ENCODE measurements at places on chromosomes 5 and 9. TPM values are rescaled to one million over a fixed set of nuclear protein-coding genes. Genes with fewer than 3 reads are reported as not detected.

DNA sequence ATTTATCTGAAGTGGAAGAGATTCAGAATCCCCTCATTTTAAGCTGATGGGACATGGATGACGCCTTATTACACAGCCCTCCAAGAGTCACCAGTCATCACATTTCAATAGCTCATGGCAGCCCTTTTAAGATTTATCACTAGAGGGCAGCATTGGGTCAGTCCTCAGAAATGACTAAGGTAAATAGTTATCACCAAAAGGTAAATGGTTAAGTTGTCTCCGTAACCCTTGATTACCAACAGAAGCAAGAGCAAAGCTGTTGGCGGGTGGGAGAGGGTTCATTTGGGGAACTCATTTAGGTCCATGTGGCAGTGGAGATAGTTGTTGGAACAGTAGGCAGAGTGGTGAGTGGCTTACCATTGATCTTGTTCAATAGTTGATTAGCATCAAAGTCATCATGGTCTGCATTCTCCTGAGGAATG is 12.0 kb upstream of the C9 start:
- no peak for DNase-seq

GRCh38 chr5:96329886-96330529 is 103.0 kb downstream of the PCSK1 start:
- DNase-seq, result no peak

DNA sequence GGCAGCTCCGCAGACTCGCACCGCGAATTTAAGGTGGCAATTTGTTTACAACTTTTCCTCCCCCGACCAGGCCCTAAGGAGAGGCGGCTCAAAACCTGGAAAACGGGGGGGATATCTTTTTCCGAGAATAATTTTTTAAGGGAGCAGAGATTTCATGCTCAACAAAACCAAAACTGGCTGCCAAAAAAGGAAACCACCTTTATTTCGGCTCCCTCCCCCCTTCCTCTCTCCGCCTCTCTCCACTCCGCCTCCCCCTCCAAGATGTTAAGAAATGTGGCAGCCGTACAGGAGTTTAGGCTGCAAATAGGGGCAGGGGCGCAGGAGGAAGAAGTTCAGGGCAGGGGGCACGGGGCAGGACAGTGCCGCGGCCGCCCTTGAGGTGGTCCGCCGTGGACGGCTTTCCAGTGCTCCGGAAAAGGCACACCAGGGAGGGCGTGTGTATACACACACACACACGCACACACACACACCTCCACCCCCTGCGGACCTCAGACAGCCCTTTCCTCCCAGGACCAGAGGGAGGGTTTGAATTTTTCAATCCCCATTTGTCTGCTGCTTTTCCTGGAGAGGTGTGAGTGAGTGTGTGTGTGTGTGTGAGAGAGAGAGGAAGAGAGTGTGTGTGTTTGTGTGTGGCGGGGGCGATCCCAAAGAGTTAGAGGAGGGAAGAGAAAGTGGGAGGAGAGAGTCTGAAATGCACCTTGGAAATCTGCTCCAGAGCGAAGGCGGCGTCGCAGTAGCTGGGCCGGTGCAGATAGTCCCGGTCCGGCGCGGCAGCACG is 9.1 kb downstream of the PTCH1 start:
- no peak for DNase-seq

GRCh38 chr9:37953775-37954437 is 50.0 kb upstream of the SLC25A51 start:
- peak; percentile 63 for DNase-seq

DNA sequence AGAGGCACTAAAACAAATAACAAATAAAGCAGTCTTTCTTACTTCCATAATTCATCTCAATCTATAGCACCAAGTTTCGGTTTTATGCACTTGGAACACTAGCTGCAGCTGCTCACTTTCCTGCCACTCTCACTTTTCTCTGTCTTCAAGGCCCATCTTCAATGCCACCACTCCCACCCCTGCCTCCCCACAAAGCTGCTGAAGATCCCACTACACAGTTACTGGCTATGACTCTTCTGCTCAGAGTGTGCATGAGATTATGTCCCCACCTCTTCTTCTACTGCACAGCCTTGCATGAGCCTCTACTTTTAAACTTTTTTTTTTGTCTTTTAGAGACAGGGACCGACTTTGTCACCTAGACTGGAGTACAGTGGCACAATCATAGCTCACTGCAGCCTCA is 77.4 kb downstream of the SAXO1 start:
- DNase-seq, result no peak

DNA sequence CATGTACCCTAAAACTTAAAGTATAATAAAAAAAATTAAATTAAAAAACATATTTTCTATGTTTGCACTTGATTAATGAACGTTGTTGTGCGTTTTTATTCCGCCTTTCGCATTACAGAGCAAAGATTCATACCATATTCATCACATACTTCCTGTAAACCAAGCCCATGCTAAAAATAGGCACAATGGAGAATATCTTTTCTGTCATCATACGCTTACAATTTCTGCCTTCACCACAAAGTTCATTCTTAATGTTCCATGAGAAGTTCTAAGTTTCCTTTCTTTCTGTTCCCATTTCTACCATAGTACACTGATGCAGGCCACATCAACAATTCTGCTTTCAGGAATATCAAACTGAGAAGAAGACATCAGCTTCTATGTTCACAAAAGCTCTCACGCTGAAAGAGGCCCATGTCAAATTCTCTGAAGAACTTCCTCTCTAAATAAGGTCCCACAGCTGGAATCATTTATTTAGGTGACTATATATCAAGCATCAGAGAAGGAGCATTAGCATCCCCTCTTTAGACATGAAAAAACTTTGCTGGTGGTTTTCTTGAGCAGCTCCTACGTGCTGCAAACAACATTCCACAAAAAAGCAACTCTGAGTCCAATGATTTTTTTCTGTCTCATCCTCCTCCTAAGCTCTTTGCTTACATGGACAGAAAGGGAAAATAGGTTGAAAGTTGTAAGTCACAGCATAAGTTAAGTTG is 456.4 kb downstream of the CDH10 start:
- DNase-seq, result no peak

DNA sequence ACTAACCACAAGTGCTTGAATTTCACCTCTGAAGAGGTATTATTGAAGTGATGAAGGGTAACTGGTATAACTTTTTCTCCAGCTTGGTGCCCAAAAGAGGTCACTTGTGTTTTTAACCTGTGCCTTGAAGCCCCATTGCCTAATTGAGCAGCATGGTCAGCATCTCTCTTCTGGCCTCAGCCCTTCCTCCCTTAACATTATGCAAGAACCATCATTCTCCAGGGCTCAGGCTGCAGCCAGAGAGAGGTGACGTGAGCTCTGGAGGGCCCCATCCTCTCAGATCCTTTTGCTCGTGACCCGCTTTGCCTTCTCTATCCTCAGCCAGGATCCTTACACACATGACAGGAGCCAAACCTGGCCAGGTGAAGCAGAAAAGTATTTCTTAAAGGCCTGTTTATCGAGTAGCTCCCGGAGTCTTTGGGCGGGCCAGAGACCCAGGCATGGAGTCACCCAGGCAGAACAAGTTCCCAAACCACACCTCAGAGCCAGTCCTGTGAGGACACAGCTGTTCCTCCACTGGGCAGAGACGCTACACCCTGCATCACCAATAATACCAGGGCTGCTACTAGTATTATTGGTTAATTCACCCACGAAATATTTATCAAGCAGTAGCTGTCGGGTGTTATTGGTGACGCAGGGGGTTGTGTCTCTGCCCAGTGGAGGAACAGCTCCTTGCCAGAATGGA is 29.6 kb upstream of the BOD1 start:
- DNase-seq, result no peak

DNA sequence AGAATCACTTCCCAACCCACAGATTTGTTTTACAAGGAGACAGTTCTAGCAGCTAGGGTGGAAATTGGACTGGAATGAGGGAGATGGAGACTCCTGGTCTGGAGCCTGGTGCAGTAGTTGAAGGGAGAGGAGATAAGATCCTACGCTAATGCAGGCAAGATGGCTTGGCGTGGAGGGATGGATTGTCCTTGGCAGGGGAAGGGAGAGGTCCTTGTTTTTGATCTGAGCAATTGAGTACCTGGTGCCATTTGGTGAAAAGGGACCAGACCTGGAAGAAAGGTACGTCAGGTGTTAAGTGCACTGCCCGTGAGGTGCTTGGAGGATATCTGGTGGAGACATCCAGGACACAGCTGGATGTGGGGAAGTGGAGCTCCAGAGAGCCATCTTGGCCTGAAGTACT is 35.7 kb downstream of the ANGPTL2 start:
- no peak for DNase-seq

DNA sequence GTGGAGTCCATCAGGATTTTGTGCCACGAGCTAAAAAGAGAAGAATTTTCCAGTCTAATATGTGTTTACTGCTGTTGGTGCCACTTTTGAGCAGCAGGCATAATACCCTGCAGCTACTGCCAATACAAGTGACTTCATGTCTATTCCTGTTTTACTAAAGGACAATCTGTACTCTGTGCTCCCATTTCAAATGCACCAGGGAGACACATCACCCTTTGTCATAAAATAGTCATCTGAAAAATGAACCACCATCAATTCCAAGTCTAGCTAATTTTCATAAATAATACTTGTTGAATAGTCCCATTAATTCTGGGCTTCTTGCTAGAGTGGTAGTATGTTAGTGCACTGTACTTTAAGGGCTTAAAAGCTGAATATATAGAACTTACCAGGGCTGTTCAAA is 8.9 kb upstream of the PKD2L2 start:
- DNase-seq, result no peak

DNA sequence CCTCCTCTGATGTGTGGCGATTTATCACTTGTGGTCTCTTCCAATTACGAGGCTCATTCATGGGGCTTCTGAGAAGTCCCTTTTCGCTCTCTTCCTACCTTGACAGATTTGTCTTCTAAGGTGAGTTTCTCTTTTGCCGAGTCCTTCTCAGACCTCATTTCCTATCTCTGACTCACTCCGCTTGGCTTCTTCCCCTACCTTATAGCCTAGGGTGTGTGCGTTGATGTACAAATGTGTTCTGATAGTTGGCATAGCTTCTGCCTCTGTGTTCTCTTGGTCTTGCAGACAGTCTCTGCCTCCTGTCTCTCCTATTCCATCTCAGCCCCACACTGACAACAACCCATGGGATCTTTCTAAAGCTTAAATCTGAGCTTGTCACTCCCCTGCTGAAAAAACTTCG is 56.9 kb upstream of the SHB start:
- no peak for DNase-seq

- no peak for DNase-seq
Measured at GRCh38 chr9:69379270-69379982, 54.4 kb downstream of the ENTREP1 start.

DNA sequence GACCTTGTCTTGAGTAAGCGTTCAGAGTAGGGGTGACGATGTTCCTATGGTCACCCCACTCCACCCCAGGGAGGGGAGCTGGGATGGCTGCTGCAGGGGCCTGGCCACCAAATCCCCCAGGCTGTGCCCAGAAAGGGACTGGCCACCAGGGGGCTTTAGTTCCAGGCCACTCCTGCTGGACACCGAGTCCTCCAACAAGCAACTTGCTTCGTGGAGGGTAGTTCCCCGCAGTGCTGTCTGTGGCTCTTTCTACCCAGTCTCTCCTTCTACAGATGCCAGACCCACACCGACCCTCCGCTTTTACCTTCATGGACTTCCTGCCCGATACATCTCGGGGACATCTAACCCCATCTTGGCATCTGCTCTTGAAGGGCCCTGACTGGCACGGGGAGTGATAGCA is 35.7 kb upstream of the GABRP start:
- no peak for DNase-seq

DNA sequence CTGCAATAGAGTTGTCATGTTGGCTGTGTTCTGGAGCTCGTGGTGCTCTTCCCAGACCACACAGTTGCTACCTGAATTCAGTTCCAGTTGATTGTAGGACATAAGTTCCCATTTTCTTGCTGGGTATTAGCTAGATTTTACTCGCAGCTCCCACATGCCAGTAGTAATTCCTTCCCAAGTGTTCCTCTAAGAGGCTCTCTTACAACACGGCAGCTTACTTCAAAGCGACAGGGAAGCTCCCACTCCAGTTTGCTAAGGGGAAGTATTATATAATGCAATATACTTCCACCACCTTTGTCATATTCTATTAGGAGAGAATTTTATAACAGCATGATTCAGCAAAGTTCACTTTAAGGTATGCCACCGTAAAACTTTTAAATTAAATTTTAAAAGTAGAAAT is 623.0 kb downstream of the SLCO4C1 start:
- no peak for DNase-seq

DNA sequence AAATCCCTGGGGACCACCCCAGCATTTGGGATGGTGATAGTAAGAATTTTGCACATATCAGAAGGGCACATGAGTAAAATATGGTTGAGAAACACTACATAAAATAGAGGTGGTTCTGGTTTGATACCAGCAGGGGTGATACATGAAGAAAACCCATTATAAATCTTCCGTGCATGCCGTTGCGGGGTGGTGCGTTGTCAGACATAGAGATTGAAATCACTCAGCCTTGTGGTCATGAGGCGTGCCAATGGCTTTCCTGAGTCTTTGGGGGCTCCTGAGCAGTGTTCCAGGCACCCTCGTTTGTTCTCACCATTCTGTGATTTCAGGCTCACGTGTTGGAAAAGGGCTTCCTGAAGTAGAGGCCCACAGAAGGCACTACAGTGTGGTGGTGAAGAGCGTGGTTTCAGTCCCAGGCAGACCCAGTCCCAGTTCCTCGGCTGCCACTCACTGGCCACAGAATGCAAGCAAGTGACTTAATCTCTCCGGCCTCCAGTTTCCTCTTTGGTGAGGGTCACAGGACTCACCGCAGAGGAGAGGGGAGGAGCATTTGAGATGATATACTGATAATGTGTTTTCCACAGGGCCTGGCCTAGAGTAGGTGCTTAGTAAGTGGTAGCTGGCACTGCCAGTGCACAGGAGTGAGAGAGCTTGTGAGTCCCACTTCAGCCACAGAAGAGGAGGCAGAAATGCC is 20.5 kb upstream of the GLRX start:
- no peak for DNase-seq

GRCh38 chr9:98724810-98725530 is 16.2 kb upstream of the GABBR2 start:
- no peak for DNase-seq

Gene CDX1
- total RNA-seq, result not detected

Gene LOX
- total RNA-seq, result 35.5 TPM

Gene PRLR
- 2.4 TPM for total RNA-seq

Gene SSNA1
- total RNA-seq, result 65.6 TPM

Gene GABRP
- total RNA-seq, result not detected

Gene ZNF622
- total RNA-seq, result 40.7 TPM

Gene RASEF
- 1.1 TPM for total RNA-seq

Gene WDR38
- total RNA-seq, result not detected

Gene DAB2
- total RNA-seq, result 166 TPM
